ENCODE measurements at places on chromosomes 5 and 9. TPM values are rescaled to one million over a fixed set of nuclear protein-coding genes. Genes with fewer than 3 reads are reported as not detected.

DNA sequence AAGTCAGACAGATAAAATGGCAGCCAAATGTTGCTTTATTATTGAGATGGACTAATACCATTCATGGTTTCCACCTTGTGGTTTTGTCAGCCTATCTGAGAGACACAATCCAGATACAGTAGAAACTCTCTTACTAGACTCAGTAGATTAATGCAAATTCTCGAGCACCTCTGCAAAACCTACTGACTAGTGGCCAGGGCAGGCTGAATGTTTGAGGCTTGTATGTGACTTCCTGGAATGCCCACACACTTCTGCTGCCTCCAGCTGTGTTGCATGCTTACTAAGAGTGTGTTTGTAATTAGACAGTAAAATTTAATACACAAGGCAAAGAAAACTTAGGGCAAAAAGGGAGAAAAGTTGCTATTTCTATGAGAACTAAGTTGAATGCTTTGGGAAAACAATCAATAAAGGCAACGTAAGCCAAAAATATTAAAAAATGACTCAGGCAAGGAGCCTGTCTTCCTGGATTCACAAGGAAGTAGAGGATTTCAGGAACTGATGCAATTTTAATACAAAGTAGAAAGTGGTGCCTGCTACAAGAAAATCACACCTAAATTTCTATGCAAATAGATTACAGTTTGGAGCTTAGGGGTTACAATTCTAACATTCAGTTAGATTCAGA is 30.2 kb upstream of the CCNG1 start:
- no peaks in the 10 kb centered on the region for H3K27me3 ChIP-seq
- no peaks in the 10 kb centered on the region for H3K36me3 ChIP-seq
- no peaks in the 10 kb centered on the region for H3K4me1 ChIP-seq
- DNase-seq, result no peak
- no peak overlapping the region for H3K4me3 ChIP-seq

GRCh38 chr5:14270209-14270702 is 127.1 kb downstream of the TRIO start:
- H3K27ac ChIP-seq, result peak overlapping the region; percentile 54
- H3K36me3 ChIP-seq, result no peaks in the 10 kb centered on the region
- H3K27me3 ChIP-seq, result no peaks in the 10 kb centered on the region
- no peak overlapping the region for H3K4me3 ChIP-seq
- peaks cover 14% of the 10 kb centered on the region for H3K4me1 ChIP-seq

DNA sequence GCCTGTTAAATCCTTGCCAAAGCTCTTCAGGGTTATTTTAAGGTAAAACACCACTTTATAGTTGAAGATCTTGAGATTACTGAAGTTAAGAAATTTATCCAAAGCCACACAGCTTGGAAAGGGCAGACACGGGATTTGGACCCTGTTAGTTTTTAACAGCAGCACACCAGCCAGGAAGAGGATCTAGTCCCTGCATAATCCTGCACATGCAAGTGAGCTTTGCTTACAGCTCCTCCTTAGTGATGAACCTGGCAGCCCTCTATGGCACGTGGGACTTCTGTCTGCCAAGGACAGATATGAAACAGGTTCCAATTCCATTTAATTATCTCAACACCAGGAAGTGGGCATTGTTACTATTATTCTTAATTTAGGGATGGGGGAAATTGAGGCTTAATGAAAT is 108.7 kb downstream of the TRIM32 start:
- H3K27ac ChIP-seq, result no peak overlapping the region
- H3K4me1 ChIP-seq, result no peaks in the 10 kb centered on the region
- H3K36me3 ChIP-seq, result no peaks in the 10 kb centered on the region
- no peaks in the 10 kb centered on the region for H3K27me3 ChIP-seq
- DNase-seq, result no peak

DNA sequence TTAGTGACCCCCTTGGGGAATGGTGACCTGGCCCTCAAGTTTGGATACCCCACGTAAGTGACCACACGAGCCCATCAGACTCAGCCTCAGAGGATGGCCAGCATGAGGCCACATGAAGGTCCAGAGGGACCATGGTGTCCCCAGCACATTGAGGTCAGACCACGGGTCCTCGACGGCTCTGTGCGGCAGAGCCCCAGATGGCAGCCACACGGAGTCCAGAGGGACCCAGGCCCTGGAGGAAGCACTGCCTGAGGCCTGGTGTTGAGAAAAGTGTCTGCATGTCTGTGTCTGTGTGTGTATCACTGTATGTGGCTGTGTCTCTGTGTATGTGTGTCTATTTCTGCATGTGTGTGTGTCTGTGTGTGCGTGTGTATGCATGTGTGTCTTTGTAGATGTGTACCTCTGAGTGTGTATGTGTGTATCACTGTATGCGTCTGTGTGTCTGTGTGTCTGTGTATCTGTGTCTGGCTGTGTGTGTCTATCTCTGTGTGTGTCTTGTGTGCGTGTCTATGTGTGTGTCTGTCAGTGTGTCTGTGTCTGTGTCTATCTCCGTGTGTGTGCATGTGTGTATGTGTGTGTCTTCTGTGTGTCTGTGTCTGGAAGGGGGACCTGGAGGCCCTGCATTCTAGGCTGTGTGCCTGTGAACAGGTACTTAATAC is 992 bp downstream of the LCNL1 start:
- no peak overlapping the region for H3K27ac ChIP-seq
- H3K4me3 ChIP-seq, result no peak overlapping the region
- no peak for DNase-seq

GRCh38 chr5:80109646-80110478 is 74.7 kb downstream of the THBS4 start:
- H3K27ac ChIP-seq, result no peak overlapping the region
- no peaks in the 10 kb centered on the region for H3K36me3 ChIP-seq
- H3K27me3 ChIP-seq, result no peaks in the 10 kb centered on the region
- peaks cover 19% of the 10 kb centered on the region for H3K4me1 ChIP-seq
- no peak overlapping the region for H3K4me3 ChIP-seq

GRCh38 chr9:125820100-125820804 is 73.1 kb downstream of the PBX3 start:
- no peak overlapping the region for H3K27ac ChIP-seq
- no peaks in the 10 kb centered on the region for H3K36me3 ChIP-seq
- no peaks in the 10 kb centered on the region for H3K27me3 ChIP-seq
- no peak overlapping the region for H3K4me3 ChIP-seq

The NKD2 gene
- total RNA-seq, result 42.1 TPM

The IL13 gene
- 17.3 TPM for total RNA-seq

GRCh38 chr5:125202353-125202752 is 455.9 kb upstream of the ZNF608 start:
- H3K27me3 ChIP-seq, result no peaks in the 10 kb centered on the region

DNA sequence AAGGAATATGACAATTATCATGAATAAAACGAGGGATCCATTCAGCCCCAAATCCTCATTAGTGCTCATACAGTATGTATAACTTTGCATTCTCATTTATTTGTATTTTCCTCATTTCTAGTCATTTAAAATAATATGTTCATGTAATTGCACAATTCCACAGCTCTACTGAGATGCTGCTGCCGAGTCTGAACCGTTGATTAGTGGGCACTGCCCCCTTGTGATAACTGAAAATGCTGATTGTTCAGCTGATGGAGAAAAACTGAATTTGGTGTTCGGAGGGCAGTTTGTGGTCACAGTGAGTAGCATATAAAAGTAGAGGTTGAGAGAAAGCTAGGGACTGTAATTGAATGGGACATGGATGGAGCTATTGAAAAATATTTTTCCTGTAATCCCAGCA is 12.2 kb upstream of the GPR151 start:
- no peaks in the 10 kb centered on the region for H3K27me3 ChIP-seq
- no peaks in the 10 kb centered on the region for H3K4me1 ChIP-seq
- no peak for DNase-seq
- no peak overlapping the region for H3K27ac ChIP-seq
- no peak overlapping the region for H3K4me3 ChIP-seq
- H3K36me3 ChIP-seq, result no peaks in the 10 kb centered on the region

GRCh38 chr5:135822959-135823358 is 11.5 kb upstream of the SLC25A48 start:
- H3K4me3 ChIP-seq, result no peak overlapping the region
- no peak overlapping the region for H3K27ac ChIP-seq
- no peaks in the 10 kb centered on the region for H3K27me3 ChIP-seq
- no peaks in the 10 kb centered on the region for H3K4me1 ChIP-seq

The PPIC gene
- 18.5 TPM for total RNA-seq

- DNase-seq, result no peak
- no peaks in the 10 kb centered on the region for H3K36me3 ChIP-seq
- no peak overlapping the region for H3K4me3 ChIP-seq
- no peaks in the 10 kb centered on the region for H3K27me3 ChIP-seq
- H3K4me1 ChIP-seq, result peaks cover 18% of the 10 kb centered on the region
These were observed 36.6 kb upstream of the KCNMB1 start for GRCh38 chr5:170425731-170426130.

The HAVCR2 gene
- 3.1 TPM for total RNA-seq

DNA sequence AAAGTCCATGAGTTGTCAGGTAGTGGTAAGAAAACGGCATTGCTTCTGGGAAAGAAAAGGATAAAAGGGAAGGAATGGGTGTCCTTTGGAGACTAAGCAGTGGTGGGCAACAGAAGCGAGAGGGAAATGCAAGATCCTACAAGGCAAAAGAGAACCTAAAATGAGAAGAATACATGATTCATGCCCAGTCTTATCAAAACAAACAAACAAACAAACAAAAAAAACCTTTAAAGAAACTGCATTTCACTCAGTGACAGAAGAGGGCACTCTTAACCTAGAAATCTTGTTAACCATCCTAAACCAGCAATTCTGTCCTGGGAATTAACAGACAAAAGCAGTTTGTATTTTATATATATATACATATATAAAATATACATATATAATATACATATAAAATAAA is 88.5 kb downstream of the SUSD1 start:
- H3K27ac ChIP-seq, result no peak overlapping the region
- H3K27me3 ChIP-seq, result no peaks in the 10 kb centered on the region
- no peaks in the 10 kb centered on the region for H3K36me3 ChIP-seq
- no peaks in the 10 kb centered on the region for H3K4me1 ChIP-seq
- DNase-seq, result no peak

GRCh38 chr5:14143546-14143840 is 351 bp downstream of the TRIO start:
- no peaks in the 10 kb centered on the region for H3K27me3 ChIP-seq
- no peak overlapping the region for H3K27ac ChIP-seq
- H3K4me3 ChIP-seq, result no peak overlapping the region
- H3K4me1 ChIP-seq, result peaks cover 28% of the 10 kb centered on the region

DNA sequence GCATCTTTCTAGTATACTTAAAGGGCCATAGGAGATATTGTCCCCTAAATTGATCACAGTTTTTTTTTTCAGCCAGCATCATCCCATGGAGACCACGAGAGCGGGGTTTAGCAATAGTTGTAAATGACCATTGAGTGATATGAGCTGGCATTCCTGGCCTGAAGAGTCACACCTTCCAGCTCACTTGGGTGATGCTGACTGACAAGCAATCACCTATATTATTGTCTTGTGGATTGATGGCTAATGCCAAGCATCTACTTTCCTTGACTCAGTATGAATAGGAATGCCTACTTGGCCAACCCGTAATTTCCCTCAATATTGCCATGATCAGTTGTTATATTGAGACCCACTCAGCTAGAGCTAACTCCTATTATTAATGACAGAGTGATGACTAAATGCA is 70.5 kb downstream of the ADAMTSL1 start:
- H3K27ac ChIP-seq, result no peak overlapping the region
- no peaks in the 10 kb centered on the region for H3K36me3 ChIP-seq
- H3K27me3 ChIP-seq, result no peaks in the 10 kb centered on the region
- H3K4me3 ChIP-seq, result no peak overlapping the region
- H3K4me1 ChIP-seq, result peaks cover 10% of the 10 kb centered on the region

DNA sequence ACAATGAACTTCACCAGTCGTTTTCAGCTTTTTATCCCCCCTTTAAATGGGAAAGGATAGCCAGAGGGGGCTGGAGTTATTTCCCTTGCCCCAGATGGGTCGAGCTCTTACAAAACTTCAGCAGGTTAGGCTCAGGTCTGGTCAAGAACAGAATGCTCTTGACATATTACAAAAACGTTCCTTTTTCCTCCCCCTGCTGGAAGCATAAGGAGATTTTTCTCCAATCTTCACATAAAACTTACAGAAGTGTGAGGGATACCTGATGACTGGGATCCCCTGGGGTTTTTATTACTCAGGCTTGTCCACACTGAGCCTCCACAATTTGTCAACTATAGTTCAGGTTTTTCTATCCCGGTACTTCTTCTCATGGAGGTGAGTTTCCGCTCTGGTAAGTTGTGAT is 60.8 kb downstream of the CSF2 start:
- H3K4me3 ChIP-seq, result no peak overlapping the region
- H3K36me3 ChIP-seq, result no peaks in the 10 kb centered on the region
- H3K4me1 ChIP-seq, result no peaks in the 10 kb centered on the region
- no peaks in the 10 kb centered on the region for H3K27me3 ChIP-seq
- H3K27ac ChIP-seq, result no peak overlapping the region
- DNase-seq, result no peak

DNA sequence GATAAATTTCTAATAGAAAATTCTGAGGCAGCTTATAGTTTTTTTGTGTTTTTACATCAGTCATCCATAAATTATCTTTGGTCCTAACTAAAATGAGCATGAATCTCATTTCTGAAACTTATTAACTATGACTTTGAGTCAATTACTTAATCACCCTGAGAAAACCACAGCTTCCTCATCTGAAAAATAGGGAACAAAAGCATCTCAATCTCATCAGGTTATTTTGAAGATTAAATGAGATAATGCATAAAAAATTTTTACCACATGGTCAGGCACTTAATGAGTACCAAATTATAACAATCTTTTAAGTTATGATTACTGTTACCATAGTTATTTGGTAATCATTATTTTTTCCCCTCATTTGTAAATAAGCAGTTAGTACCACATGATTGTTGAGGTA is 279.1 kb downstream of the MAST4 start:
- no peak for DNase-seq
- no peaks in the 10 kb centered on the region for H3K4me1 ChIP-seq
- H3K27me3 ChIP-seq, result no peaks in the 10 kb centered on the region
- no peaks in the 10 kb centered on the region for H3K36me3 ChIP-seq
- H3K4me3 ChIP-seq, result no peak overlapping the region

GRCh38 chr5:111453295-111453694 is 59.0 kb downstream of the STARD4 start:
- H3K36me3 ChIP-seq, result no peaks in the 10 kb centered on the region
- H3K27me3 ChIP-seq, result no peaks in the 10 kb centered on the region
- no peaks in the 10 kb centered on the region for H3K4me1 ChIP-seq
- H3K27ac ChIP-seq, result no peak overlapping the region
- no peak for DNase-seq
- no peak overlapping the region for H3K4me3 ChIP-seq

GRCh38 chr5:158805195-158805594 is 294.5 kb downstream of the EBF1 start:
- peaks cover 9% of the 10 kb centered on the region for H3K4me1 ChIP-seq
- no peaks in the 10 kb centered on the region for H3K36me3 ChIP-seq
- no peaks in the 10 kb centered on the region for H3K27me3 ChIP-seq
- peak; percentile 37 for DNase-seq
- H3K27ac ChIP-seq, result peak overlapping the region; percentile 73

Measured in testis (tissue), 5 donors.